ENCODE measurements at places on chromosomes 7 and 10.

GRCh38 chr10:72260976-72261783 lies 12.5 kb upstream of the DDIT4 start:
- no peak for DNase-seq

DNA sequence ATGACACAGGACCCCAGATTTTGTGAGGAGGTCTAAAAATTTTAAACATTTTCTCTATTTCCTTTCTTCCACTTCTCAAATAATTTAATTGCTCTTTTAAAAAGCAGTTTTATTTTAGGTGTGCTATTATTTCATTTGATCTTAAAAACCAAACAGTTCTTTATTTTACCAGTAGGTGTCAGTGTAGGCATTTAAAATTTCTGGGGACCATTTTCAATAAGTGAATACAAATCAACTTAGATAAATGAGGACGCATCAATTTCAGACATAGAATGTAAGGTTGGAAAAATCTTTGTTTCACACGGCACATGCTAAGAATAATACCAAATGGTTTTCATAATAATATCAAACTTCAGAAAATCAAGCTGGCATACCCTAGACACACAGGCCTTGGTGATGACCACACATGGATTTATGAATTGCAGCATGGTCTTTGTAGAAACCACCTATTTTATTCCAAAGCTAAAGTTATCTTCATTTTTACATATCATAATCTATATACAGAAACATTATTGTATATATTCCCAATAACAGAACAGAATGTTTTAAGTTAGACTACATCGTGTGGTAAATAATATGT lies 127.6 kb upstream of the SLC26A5 start:
- DNase-seq, result no peak

GRCh38 chr10:16870331-16870730 lies 53.1 kb upstream of the RSU1 start:
- DNase-seq, result no peak

DNA sequence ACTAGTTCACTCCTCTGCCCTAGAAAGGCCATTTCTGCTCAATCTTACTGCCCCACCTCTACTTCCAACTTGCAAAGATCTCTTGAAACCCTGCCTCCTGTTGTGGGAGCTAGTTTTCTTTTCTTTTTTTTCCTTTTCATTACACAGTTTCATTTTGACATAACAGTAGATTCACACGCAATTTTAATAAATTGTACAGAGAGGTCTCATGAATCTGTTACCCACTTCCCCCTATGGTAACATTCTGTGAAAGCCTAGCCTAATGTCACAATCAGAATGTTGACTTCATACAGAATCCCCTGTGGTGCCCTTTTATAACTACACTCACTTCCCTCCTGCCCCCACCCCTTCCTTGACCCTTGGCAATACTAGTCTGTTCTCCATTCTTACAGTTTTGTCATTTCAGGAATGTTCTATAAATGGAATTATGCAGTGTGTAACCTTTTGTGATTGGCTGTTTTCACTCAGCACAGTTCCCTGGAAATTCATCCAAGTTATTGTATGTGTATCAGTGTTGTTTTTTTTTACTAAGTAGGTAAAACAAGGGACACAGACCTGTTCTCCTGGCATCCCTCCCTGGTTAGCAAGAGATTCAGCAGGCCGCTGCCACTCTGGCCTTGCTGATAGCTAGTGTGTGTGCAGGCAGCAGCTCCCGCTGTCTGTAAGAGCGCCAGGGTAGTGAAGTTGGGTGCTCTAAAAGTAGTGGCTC lies 21.5 kb downstream of the CHST3 start:
- DNase-seq, result no peak

DNA sequence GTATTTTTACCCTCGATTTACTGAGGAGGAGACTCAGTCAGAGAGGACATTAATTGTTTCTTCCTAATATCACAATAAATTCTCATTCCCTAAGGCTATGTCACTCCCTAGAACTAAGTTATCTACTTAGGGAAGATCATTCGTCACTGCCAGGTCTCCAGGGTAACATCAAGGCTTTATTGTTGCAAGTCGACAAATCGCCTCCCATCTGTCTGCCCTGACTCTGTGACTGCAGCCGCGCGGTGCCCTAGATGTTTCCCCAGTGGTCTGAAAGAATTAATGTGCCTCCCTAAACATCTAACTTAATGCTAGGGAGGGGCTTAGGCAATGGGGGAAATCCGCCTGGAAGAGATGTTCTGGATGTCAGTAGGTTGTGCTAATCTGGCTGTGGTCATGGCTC lies 558.8 kb upstream of the C7orf33 start:
- DNase-seq, result no peak

- no peak for DNase-seq
Observed at GRCh38 chr7:139300390-139300789, 40.7 kb upstream of the FMC1 start.

DNA sequence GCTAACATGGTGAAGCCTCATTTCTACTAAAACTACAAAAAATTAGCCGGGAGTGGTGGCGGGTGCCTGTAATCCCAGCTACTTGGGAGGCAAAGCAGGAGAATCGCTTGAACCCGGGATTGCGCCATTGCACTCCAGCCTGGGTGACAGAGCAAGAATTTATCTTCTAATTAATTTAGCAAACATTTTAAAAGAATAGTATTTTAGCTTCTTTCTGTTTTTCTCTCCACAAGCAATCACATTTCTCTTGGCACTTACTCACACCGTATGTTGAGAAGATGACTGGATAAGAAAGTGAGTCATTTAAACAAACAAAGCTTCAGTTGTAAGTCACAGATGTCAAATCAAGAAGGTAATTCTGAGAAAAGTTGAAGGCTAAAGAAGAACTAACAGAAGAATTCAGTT lies 264.0 kb downstream of the ARL4A start:
- DNase-seq, result peak; percentile 65

- DNase-seq, result no peak
Observed at GRCh38 chr7:76278540-76278939, 23.9 kb upstream of the HSPB1 start.

DNA sequence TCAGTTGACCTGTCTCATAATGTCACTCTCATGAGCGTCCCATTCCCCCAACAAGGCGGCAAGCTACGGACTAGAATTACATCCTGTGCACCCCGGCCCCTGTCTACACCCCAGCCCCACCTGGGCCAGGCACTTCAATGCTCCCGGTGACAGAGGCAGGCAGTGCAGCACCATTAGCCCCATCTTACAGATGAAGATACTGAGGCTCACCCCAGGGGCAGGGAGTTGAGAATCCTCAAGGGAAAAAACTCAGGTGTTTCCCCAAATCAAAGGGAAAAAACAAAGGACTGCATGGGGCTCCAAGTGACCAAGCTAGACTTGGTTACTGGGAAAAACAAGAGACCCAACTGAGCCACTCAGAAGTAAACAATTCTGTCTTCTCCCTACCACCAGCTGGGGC lies 4.5 kb downstream of the DLG5 start:
- DNase-seq, result no peak

- DNase-seq, result no peak
Observed at GRCh38 chr7:55386541-55386940, 21.4 kb downstream of the LANCL2 start.

DNA sequence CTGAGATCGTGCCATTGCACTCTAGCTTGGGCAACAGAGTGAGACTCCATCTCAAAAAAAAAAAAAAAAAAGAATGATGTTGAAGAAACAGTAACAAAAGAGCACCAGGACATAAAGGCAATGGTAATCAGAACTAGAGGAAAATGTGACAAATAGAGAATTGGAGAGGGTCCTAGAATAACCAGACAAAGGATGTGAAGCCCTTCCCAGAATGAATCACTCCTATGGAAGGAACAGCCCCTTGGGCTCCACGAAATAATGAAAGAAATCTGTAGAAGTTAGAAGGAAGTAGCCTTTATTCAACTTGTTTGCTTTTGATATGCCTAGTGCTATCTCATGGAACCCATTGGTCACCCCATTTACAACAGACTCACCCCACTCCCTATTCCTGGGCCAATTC lies 169.2 kb downstream of the SUGCT start:
- no peak for DNase-seq

GRCh38 chr7:22884911-22885788 lies 62.5 kb upstream of the TOMM7 start:
- DNase-seq, result no peak

DNA sequence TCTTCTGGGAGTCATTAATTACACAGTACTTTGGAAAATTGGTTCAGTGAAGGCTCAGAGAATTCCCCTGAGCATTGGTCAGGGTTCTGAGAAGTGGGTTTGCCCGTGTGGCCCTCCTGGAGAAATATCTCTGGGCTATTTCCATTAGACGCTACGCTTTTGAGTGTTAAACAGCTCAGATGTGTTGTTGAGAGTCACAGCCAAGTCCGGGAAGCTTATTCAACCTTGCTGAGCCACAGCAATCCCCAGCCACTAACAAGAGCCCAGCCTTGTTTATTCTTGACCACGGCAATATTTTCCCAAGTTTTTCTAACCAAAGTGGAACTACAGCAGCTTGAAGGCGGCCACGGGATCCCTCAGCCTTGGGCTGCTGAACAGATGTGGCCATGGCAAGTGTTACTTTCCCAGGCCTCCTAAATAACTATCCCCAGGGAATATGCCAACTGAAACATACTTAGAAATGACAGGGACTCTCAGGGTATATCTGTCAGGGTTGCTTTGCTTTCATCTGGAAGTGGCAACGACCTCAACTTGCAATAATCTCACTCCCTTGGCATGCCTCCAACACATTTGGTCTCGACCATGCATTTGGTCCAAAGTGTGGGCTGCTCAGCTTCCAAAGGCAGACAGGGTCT lies 214.7 kb downstream of the EMX2 start:
- no peak for DNase-seq

- no peak for DNase-seq
Observed at GRCh38 chr7:106134241-106134640, 22.1 kb upstream of the SYPL1 start.

GRCh38 chr7:12133865-12134264 lies 77.2 kb upstream of the TMEM106B start:
- no peak for DNase-seq

GRCh38 chr7:44563171-44563679 lies 10.5 kb downstream of the DDX56 start:
- no peak for DNase-seq

DNA sequence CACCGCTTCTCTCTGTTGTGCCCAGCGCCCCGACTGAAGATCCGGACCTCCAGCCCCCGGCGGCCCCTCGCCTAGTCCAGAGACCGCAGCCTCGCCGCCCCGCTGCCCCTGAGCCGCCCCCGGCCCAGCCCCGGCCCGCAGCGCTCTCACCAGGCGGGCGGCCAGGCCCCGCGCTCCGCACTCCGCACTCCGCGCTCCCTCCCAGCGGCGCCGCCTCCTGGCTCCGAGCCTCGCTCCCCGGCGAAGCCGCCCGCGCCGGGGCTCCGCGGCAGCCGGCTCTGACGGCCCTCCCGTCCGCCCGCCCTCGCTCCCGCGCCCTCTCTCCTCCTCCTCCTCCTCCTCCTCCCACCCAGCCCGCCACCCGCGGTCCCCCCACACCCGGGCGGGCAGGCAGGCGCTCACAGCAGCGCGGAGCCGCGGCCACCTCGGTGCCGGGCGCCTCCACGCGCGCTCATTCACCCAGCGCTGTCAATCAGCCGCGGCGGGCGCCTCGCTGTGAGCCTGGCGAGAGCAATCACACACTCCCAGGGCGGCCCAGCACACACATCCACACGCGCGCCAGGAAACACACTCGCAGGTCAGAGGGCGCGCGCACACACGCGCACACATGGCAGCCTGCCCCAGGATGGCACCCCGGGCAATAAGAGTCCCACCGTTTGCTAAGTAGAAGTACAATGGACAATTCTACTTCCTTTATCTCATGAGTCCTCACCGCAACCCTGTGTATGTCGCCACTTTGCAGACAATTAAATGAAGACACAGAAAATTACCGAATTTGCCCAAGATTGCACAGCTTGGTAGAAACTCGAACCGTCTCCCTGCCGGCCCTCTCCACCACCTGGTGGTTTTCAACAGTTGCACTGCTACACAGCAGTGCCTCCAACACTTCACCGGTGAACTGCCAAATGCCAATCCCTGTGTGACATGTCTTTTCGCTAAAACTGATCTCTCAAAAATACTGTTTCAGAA lies at the start of gene PRRT4:
PRRT4 (minus strand) TSS at position 280 of the 969 bp plus-strand sequence.
- no peak for DNase-seq
